A549 treated with Hydrocortisone at 1 μM for 4 hours (cell line): ENCODE measurements at places on chromosomes 3 and 15. TPM values are rescaled to one million over a fixed set of nuclear protein-coding genes. Genes with fewer than 3 reads are reported as not detected.

The CLDN11 gene
- total RNA-seq, result 0.09 to 0.25 TPM (median 0.18 TPM) in 5 replicates

The PPP4R2 gene
- total RNA-seq, result 35.2 to 44.2 TPM (median 42.4 TPM) in 5 replicates

The GOLGA8K gene
- 0.53 to 0.85 TPM (median 0.60 TPM) in 5 replicates for total RNA-seq

The POLQ gene
- total RNA-seq, result 5.6 to 7.0 TPM (median 6.9 TPM) in 5 replicates

The CLDN16 gene
- total RNA-seq, result 0.03 to 0.14 TPM (median 0.08 TPM) in 3 of 5 replicates, not detected in the others

The TFRC gene
- total RNA-seq, result 77.8 to 118 TPM (median 88.0 TPM) in 5 replicates

The ITIH4 gene
- total RNA-seq, result 0.44 to 1.5 TPM (median 1.1 TPM) in 5 replicates

The TMEM108 gene
- total RNA-seq, result not detected in 5 replicates

The ARF4 gene
- total RNA-seq, result 149 to 179 TPM (median 160 TPM) in 5 replicates

The SV2B gene
- 0.05 to 0.14 TPM (median 0.08 TPM) in 5 replicates for total RNA-seq

The RARRES1 gene
- total RNA-seq, result 6.8 to 10.6 TPM (median 8.7 TPM) in 5 replicates

The LSMEM2 gene
- 0.07 to 0.10 TPM in 2 of 5 replicates, not detected in the others for total RNA-seq

The THRB gene
- total RNA-seq, result 1.1 to 1.6 TPM (median 1.3 TPM) in 5 replicates

The TMEM45A gene
- 1.8 to 2.4 TPM (median 2.2 TPM) in 5 replicates for total RNA-seq

The DLG1 gene
- total RNA-seq, result 12.5 to 20.9 TPM (median 18.3 TPM) in 5 replicates

The COL8A1 gene
- total RNA-seq, result not detected in 5 replicates

The TSPAN3 gene
- 387 to 459 TPM (median 436 TPM) in 5 replicates for total RNA-seq

The INKA1 gene
- 1.7 to 2.8 TPM (median 2.4 TPM) in 5 replicates for total RNA-seq

The NAALADL2 gene
- total RNA-seq, result 0.10 to 0.23 TPM (median 0.18 TPM) in 3 of 5 replicates, not detected in the others

The APOD gene
- total RNA-seq, result 0.86 to 1.4 TPM (median 1.2 TPM) in 5 replicates

The ITGA11 gene
- total RNA-seq, result 2.7 to 7.5 TPM (median 4.6 TPM) in 5 replicates

The FLNB gene
- total RNA-seq, result 333 to 430 TPM (median 360 TPM) in 5 replicates

The CSPG4 gene
- total RNA-seq, result 0.10 to 0.16 TPM (median 0.12 TPM) in 5 replicates

The TMCO5A gene
- not detected in 5 replicates for total RNA-seq

The CYP19A1 gene
- 0.10 to 0.37 TPM (median 0.22 TPM) in 5 replicates for total RNA-seq

The NME9 gene
- not detected in 5 replicates for total RNA-seq

The SERINC4 gene
- 0.06 to 0.28 TPM (median 0.08 TPM) in 5 replicates for total RNA-seq

The SLC24A5 gene
- not detected in 5 replicates for total RNA-seq

The SLC51B gene
- 14.4 to 20.3 TPM (median 15.9 TPM) in 5 replicates for total RNA-seq
